DMS53 (cell line): ENCODE measurements at places on chromosomes 16 and 17.

DNA sequence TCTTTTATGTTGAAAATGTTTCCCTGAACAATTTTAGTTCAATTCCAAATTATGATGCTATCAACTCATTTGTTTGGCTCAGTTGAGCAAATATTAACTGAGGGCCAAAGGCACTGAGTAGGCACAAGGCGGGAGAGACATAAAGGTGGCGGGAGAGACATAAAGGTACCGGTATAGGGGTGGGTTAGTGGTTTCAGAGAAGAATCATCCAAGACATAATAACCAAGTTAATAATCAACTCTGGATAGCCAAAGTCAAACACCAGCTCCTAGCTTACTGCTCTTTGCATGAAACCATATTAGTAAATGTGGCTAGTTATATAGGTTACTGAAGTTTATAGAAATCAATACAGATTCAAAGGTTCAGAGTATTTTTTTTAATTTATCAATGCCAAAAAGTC, 91.7 kb downstream of the RPGRIP1L start:
- peak; percentile 59 for DNase-seq

- peak; percentile 60 for DNase-seq
These were observed 797 bp upstream of the RAB11FIP3 start for GRCh38 chr16:424623-425081.

DNA sequence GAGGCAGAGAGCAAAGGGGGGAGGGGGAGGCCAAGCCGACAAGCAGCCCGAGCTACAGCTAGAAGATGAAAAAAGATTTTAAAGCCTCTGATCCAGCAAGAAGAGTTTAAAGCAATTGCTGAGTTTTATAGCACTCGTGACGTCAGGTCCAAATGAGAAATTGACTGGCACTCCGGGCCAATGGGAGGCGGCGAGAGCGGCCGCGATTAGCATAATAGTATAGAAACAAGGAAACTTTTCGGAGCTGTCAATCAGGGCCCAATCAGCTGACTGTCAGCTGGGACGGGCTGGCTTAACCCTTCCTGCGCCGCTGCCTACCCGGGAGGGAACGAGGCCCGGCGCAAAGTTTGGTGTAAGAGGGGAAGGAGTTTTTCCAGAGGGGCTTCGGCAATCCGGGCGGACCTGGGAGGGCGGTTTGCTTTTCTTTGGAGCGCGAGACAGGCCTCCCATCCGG, at the start of gene MAF:
MAF (minus strand) TSS at position 100 of the 454 bp plus-strand sequence. CDS start 835 bp downstream, outside the sequence.
- peak; percentile 85 for DNase-seq

DNA sequence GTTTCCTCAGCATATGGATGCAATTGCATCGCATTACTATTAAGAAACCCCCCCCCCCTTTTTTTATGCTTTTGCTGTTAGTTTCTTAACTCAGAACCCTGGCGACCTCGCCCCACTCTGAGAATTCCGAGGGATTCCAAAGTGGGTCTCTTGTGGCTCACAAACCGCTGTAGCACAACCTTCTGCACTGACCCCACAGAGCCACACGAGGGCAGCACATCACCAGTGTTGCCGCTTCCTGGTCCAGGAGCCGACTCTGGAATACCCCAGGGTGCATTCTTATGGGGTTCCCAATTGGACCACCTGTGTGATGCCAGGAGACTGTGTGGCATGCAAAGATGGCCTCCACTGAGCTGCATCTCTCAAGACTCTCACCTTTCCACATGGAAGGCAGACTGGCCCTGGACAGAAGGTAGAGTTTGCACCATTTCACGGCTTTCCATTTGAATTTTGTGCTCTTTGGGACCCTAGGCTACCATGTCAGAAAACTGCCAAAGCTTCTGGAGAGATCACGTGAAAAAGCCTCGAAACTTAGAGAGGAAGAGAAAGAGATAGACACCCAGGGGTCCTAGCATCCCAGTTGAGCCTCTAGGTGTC, 432.7 kb upstream of the ASIC2 start:
- DNase-seq: peak; percentile 30

- DNase-seq: peak; percentile 68
These were observed 49.9 kb upstream of the ZNF750 start for GRCh38 chr17:82889496-82890338.

DNA sequence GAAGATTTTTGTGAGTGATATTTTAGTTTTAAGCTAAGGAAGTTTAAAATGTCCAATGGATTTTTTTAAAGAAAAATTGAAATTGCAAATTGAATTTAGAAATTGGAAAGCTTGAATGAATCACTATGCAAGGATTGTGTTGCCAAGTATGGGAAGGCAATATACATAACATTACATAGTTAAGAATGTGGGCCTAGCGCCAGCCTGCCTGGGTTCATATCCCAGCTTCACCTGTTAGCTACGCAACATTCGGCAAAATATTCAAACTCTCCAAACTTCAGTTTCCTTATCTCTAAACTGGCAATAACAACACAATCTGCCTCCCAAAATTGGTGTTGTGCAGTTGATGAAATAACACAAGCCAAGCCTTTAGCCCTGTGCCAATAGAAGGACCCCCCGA, 50.4 kb upstream of the DNAH9 start:
- no peak for DNase-seq

GRCh38 chr17:40793832-40794231, 5.9 kb downstream of the KRT28 start:
- DNase-seq: no peak

DNA sequence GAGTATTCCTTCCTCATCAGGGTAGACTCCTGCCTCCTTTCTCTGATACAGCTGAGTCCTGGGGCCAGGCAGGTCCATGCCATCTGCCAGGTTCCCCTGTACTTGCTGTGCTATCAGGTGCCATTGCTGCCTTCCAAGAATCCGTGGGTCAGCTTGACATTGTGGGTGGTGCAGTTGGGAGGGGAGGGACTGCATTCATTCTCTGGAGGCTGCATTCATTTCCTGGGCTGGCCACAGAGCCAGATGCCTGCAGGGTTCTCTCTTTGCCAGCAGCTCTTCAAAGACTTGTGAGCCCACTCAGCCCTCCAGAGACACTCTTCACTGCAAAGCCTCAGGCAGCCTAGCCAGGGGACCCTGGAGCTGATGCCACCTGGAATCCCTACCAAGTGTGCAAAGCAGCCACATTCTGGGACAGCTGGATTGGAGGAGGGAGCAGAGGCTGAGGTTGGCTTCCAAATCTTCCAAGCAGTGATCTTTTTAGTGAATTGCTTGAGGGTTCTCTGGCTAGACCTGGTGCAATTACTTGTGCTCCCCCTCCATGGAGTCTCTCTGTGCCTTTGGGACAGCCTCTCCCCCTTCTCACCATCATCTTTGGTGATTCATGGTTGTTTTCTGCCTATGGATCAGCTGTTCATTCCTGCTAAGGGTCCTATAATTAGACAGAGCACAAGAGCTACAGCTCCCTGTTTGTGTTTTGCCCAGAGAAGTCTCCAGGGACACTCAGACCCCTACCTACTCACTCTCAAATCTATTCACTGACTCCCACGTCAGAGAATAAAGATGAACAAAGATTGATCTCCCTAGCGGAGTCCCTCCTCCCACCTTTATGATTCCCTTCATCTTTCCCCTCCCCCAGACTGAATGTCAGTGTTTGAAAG, 20.9 kb downstream of the ANKFN1 start:
- no peak for DNase-seq

- no peak for DNase-seq
These were observed 33.8 kb upstream of the CLEC18A start for GRCh38 chr16:69917311-69917710.

- no peak for DNase-seq
These were observed 142.3 kb downstream of the ZFHX3 start for GRCh38 chr16:72905581-72905980.

- peak; percentile 3 for DNase-seq
These were observed 28.8 kb downstream of the ATP2C2 start for GRCh38 chr16:84397090-84397489.

GRCh38 chr16:10969615-10970014, 25.3 kb downstream of the CLEC16A start:
- no peak for DNase-seq

DNA sequence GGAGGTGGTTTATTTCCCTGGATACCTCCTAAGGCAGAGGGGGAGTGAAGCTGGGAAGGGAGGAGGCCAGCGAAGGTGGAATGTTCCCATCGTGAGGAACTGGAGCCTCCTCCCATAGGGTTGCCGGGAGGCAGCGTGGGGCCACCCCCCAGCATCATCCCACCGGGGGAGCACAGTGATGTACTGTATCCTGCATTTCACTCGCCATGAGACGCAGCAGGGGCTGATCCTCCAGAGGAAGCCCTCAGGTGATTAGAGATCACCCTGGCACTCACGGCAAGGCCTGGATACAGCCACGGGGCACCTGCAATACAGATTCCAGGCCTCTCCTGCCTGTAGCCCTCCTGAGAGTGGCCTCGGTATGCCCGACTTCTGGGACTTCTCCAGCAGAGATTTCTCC, 25.5 kb upstream of the BEAN1 start:
- no peak for DNase-seq

- DNase-seq: no peak
These were observed 860 bp upstream of the DCAF7 start for GRCh38 chr17:63549289-63549945.

DNA sequence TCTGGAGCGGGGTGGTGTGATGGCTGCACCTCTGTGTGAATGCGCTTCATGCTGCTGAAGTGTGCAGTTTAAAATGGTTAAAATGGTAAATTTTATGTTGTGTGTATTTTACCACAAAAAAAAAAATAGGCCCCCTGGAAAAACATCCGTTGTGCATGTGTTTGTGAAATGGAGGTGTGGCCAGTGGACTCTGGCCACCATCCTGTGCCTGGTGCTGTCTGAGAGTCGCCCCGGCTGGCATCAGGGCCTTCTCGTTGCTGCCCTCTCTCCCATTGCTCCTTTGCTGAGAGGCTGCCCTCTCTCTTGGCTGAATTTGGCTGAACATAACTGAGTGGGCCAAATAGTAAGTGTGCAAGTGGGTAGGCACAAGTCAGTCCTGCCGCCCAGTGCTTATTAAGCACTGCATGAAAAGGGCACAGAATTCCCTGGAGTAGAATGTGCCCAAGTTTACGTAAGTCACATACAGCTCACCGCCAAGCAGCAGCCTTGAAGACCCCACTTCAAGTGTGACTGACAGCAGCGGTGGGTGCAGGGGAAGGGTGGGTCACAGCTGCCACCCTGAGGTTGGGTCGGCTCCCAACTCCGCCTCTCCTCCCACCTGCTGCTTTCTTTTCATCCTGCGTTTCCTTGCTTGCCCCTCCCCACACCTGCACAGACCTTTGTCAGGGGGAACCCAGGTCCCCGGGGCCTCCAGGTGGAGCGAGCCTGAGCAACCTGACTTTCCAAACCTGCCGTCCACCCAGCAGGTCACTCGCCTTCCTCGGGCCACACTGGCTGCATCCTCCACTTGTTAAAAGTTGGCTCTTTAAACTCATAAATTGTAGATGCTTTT, 46.8 kb downstream of the FOXK2 start:
- DNase-seq: no peak

DNA sequence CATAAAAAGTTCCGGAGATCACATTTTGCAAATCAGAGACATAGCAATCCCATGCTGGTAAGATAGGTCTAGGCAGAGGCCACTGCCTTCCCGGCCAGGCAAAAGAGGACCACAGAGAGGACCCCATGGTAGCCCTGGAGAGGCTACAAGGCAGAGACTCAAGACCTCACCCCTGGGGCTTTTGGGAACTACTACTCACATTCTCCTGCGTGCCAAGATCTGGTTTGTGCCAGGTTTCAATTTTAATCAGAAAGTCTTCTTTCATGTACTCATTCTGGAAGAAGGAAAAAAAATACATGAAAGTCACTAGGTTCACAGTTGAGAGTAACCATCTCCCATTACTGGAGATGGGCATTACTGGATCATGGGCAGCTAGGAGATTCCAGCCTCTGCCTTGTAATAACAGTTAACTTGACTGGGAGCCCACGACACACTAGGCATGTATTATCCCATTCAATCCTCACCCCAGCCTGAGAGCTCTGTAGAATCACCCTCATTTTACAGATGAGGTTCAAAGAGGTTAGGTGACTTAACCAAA, 21.2 kb downstream of the PITPNA start:
- no peak for DNase-seq

- no peak for DNase-seq
These were observed 9.0 kb downstream of the GPR179 start for GRCh38 chr17:38334480-38335364.

GRCh38 chr17:9228408-9229159, 207.3 kb downstream of the NTN1 start:
- DNase-seq: no peak

- DNase-seq: peak; percentile 40
These were observed 122.6 kb downstream of the AXIN2 start for GRCh38 chr17:65438708-65439294.

- no peak for DNase-seq
These were observed 27.2 kb upstream of the ST6GALNAC1 start for GRCh38 chr17:76670718-76671122.

DNA sequence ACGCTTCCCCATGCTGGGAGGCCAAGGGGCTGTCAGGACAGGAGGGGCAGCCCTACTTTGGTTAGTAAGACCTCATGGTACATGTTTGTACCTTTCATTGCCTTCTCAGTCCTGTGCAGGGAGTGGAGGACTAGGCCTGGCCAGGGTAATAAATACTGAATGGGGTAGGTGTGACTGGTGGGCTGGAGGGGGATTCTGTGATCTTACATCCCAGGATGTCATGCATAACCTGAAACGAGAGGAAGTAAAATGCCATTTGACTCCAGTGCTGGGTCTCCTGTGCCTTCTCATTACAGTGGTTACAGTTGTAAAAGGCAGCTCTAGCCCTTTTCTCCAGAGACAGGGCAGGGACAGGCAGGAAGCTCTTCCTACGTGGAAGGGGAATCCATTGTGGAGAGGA, 138.2 kb downstream of the AATF start:
- DNase-seq: no peak

DNA sequence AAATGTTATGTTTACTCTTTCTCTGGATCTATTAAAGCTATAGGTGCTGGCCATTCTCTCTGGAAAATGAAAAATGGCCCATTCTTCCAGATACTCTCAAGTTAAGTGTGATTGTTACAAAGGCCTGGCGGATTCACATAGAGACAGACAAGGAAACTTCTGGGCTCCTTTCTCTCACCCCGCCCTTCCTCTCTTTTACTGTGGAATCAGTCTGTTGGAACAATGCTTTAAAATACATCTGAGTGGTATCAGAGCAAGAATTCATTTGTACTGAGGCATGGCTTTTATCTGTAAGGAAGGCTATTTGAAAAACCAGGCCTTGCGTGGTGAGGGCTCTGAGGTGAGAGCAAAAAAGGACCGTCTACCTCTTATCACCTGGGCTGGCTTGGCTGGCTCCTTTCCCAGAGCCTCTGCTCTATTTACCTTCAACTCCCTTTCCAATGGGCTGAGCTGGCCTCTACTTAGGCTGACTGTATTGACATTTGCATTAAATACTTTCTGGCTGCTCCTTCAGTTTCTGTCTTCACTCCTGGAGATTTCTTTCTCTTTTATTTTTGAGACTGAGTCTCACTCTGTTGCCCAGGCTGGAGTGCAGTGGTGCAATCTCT, 274.0 kb downstream of the PHKB start:
- DNase-seq: peak; percentile 54

- no peak for DNase-seq
These were observed 903.9 kb downstream of the CDH11 start for GRCh38 chr16:64217789-64218535.

DNA sequence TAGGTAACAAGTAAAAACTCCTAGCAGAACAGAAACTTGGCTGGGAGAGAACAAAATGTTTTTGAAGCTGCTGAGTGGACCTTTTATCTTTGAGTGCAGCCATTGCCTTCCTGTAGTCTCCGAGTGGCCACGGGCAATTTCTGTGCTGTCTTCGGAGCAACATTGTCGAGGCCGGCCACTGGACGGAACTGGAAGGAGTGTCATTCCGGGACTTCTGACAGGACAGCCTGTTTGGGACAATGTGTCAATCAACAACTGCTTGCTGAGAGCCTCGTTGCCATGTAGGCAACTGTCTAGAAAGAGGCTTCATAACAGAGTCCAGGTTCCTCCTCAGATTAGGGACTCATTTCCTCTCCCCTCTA, 96.2 kb upstream of the CDYL2 start:
- no peak for DNase-seq

- DNase-seq: peak; percentile 86
These were observed 140.5 kb downstream of the SEC14L1 start for GRCh38 chr17:77281122-77281903.
